MCF 10A (cell line): ENCODE measurements at places on chromosomes 6 and 20.
A peak's percentile ranks its signal among the peaks of the same experiment; 100 is the strongest.

GRCh38 chr20:42923348-42923918 lies 266.3 kb downstream of the PTPRT start:
- no peak overlapping the region for H3K4me3 ChIP-seq
- H3K27me3 ChIP-seq: no peaks in the 10 kb centered on the region
- no peaks in the 10 kb centered on the region for H3K36me3 ChIP-seq

DNA sequence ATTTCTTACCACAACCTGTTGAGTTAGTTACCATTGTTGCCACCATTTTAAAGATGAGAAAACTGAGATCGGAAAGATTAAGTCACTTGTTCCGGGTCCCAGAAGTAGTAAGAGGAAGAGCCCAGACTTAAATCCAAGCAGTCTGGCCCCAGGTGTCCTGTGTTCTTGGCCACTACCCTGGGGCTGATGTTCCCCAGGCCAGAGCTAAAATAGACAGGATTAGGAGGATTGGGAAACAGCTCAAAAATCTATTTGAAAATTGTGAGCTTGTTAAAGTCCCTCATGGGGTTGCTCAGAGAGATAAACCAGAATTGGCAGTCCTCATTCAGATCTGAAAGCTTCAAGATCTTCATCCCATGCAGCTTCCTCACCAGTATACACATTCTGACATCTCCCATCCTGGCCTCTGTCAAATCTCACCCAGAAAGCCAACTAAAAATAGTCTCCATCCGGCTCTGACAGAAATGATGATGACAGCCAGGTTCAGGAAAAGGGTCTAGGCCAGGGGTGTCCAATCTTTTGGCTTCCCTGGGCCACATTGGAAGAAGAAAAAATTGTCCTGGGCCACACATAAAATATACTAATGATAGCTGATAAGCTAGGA lies 62.0 kb downstream of the GFOD1 start:
- no peak overlapping the region for H3K4me3 ChIP-seq
- H3K4me1 ChIP-seq: peaks cover 24% of the 10 kb centered on the region
- no peaks in the 10 kb centered on the region for H3K36me3 ChIP-seq
- no peaks in the 10 kb centered on the region for H3K27me3 ChIP-seq

- peak overlapping the region; percentile 58 for H3K4me3 ChIP-seq
- no peaks in the 10 kb centered on the region for H3K4me1 ChIP-seq
- DNase-seq: peak; percentile 59
- H3K27ac ChIP-seq: no peak overlapping the region
Observed at GRCh38 chr6:28710466-28711191, 184.9 kb downstream of the GPX5 start.

DNA sequence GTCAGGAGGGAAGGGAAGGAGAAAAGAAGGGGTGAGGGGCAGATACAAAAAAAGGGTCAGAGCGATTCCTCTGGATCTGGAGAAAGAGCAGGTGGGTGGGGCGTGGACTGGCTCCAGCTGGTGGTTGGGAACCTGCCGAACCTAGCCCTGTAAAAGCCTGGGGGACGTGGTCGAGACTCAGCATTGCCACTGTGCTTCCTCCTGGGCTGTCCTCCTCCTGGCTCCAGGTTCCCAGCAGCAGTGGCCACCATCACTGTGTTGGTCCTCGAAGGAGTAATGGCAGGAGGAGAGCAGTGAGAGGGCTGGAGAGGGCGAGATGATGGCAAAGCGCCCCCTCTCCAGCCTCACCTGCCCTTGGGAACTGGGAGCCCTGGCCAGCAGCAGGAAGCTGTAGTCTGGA lies 3.5 kb upstream of the RAET1L start:
- no peaks in the 10 kb centered on the region for H3K36me3 ChIP-seq
- DNase-seq: no peak
- H3K4me1 ChIP-seq: peaks cover 23% of the 10 kb centered on the region
- no peak overlapping the region for H3K27ac ChIP-seq
- H3K4me3 ChIP-seq: no peak overlapping the region
- H3K27me3 ChIP-seq: no peaks in the 10 kb centered on the region

- no peak overlapping the region for H3K27ac ChIP-seq
- H3K36me3 ChIP-seq: peaks cover 7% of the 10 kb centered on the region
- peaks cover 88% of the 10 kb centered on the region for H3K27me3 ChIP-seq
- DNase-seq: peak; percentile 60
Observed at GRCh38 chr6:30411515-30412207, 66.7 kb downstream of the RPP21 start.

GRCh38 chr6:150258381-150258780 lies 110.4 kb upstream of the IYD start:
- H3K27me3 ChIP-seq: no peaks in the 10 kb centered on the region
- H3K4me1 ChIP-seq: peaks cover 42% of the 10 kb centered on the region
- H3K36me3 ChIP-seq: peaks cover 15% of the 10 kb centered on the region

DNA sequence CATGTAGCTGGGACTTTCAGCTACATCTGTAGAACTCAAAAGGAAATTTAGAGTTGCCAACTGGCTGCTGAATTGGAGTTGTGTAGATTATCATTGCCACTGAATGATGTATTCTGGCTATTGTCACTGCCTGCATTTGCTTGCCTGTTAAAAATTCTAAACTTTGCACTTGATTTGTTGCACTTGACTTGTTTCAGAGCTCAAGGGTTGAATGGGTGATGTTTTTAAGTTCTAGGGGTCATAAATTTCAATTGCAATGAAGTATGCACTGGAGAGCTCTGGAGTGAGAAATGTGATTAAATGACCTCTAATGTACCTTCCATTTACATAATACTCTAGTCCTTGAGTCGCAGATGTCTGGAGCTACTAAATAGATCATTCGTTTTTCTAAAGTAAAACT lies 102.4 kb downstream of the TNFRSF21 start:
- DNase-seq: no peak
- no peak overlapping the region for H3K4me3 ChIP-seq
- peaks cover 31% of the 10 kb centered on the region for H3K4me1 ChIP-seq
- H3K27ac ChIP-seq: no peak overlapping the region
- no peaks in the 10 kb centered on the region for H3K36me3 ChIP-seq
- H3K27me3 ChIP-seq: no peaks in the 10 kb centered on the region

DNA sequence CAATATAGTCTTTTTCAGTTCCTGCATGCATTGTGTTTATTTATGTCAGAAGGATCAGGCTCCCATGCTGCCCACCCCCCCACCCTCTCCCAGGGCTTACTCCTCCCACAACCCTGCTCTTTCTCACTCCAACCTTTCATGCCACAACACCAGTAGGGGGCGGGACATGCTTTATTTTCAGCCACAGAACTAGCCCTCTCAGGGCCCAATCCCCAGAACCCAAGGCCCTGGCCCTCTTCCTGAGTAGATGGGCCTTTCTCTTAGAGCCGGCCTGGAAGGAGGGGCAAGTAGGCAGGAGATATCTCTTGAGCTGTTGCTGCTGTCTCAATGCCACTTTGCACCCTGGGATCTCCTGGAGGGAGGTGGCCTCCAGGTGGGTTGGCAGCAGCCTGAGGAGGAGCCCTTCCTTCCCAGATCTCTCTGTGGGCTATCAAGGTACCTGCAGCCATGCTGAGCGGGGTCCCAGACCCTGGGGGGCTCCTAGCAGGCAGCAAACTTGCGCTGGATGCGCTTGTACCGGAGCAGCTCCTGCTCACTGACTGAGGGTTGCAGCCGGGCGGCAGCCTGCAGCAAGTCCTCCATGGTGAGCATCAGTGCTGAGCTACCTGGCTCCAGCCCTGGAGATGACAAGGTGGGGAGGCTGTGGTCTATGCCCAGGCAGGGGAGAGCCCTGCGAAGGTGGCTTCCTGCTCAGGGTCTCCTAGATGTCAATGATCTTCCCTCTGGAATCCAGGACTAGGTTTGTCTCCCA lies 3.5 kb downstream of the GNMT start:
- peaks cover 29% of the 10 kb centered on the region for H3K36me3 ChIP-seq
- no peaks in the 10 kb centered on the region for H3K27me3 ChIP-seq
- H3K4me3 ChIP-seq: no peak overlapping the region
- H3K4me1 ChIP-seq: peaks cover 7% of the 10 kb centered on the region
- no peak overlapping the region for H3K27ac ChIP-seq

DNA sequence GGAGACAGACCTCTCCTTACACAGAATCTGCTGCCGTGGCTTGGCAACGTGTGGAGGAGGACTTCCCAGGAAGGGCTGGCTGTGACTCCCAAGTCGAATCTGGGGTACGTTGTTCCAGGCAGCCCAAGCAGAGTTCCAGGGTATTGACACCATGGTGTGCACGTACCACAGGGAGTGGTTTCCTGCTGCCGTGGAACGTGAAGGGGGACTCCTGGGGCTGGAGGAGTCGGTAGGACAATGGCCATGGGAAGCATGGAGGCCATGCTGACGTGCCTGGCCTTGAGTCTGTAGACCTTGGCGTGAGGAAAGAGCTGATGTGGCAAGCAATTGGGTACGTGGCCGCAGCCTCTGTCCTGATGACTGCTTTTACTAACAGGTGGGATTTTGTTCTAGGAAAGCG lies 119.3 kb downstream of the TULP4 start:
- no peak overlapping the region for H3K4me3 ChIP-seq
- no peaks in the 10 kb centered on the region for H3K4me1 ChIP-seq
- H3K27ac ChIP-seq: no peak overlapping the region
- peaks cover 28% of the 10 kb centered on the region for H3K36me3 ChIP-seq
- no peak for DNase-seq
- H3K27me3 ChIP-seq: no peaks in the 10 kb centered on the region

- no peak overlapping the region for H3K4me3 ChIP-seq
- peaks cover 19% of the 10 kb centered on the region for H3K27me3 ChIP-seq
- no peaks in the 10 kb centered on the region for H3K36me3 ChIP-seq
- H3K4me1 ChIP-seq: peaks cover 6% of the 10 kb centered on the region
- peak; percentile 14 for DNase-seq
Observed at GRCh38 chr6:17103715-17104114, 1.9 kb downstream of the STMND1 start.

- no peak overlapping the region for H3K4me3 ChIP-seq
- H3K36me3 ChIP-seq: no peaks in the 10 kb centered on the region
- no peaks in the 10 kb centered on the region for H3K4me1 ChIP-seq
Observed at GRCh38 chr6:77055711-77056110, 407.6 kb downstream of the HTR1B start.

GRCh38 chr6:41963371-41963770 lies 21.8 kb upstream of the CCND3 start:
- no peak overlapping the region for H3K4me3 ChIP-seq
- peaks cover 24% of the 10 kb centered on the region for H3K4me1 ChIP-seq
- DNase-seq: no peak
- H3K36me3 ChIP-seq: peaks cover 14% of the 10 kb centered on the region

GRCh38 chr6:159305159-159305558 lies 136.0 kb downstream of the FNDC1 start:
- H3K27ac ChIP-seq: no peak overlapping the region
- no peak for DNase-seq
- no peaks in the 10 kb centered on the region for H3K36me3 ChIP-seq
- H3K4me3 ChIP-seq: no peak overlapping the region
- H3K4me1 ChIP-seq: no peaks in the 10 kb centered on the region

DNA sequence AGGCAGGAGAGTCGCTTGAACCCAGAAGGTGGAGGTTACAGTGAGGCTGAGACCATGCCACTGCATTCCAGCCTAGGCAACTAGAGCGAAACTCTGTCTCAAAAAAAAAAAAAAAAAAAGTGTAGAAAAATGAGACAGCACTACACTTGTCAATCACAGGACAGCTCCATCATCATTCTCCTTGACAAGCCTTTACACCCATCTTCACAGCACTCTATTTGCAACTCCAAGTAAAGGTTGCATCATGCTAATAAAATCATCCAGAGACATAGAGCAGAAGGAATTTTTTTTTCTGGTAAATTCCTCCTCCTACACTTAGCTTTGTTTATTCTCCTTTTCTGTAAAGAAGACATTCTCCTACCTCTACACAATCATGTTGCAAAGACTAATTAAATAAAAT lies 791.0 kb upstream of the HS3ST5 start:
- no peaks in the 10 kb centered on the region for H3K27me3 ChIP-seq
- H3K4me3 ChIP-seq: no peak overlapping the region
- H3K36me3 ChIP-seq: no peaks in the 10 kb centered on the region
- H3K4me1 ChIP-seq: no peaks in the 10 kb centered on the region
- H3K27ac ChIP-seq: no peak overlapping the region

GRCh38 chr6:11092668-11093375 lies 812 bp upstream of the SMIM13 start:
- H3K4me1 ChIP-seq: peaks cover 11% of the 10 kb centered on the region
- no peaks in the 10 kb centered on the region for H3K36me3 ChIP-seq
- H3K27ac ChIP-seq: peak overlapping the region; percentile 54
- DNase-seq: peak; percentile 44
- no peaks in the 10 kb centered on the region for H3K27me3 ChIP-seq

GRCh38 chr20:35012227-35013069 lies 56.8 kb downstream of the MYH7B start:
- no peak overlapping the region for H3K27ac ChIP-seq
- DNase-seq: no peak
- H3K27me3 ChIP-seq: no peaks in the 10 kb centered on the region
- H3K36me3 ChIP-seq: peaks cover 81% of the 10 kb centered on the region
